Stimulated activated CD8-positive, alpha-beta memory T cell treated with anti-CD3 and anti-CD28 coated beads, Interleukin-12 subunit alpha, Interleukin-12 subunit beta, amount 100 ng/mL, for 4 hours (primary cell): ENCODE measurements at places on chromosomes 5 and 9.

- DNase-seq: no peak
Measured at GRCh38 chr9:33731625-33732024, 63.7 kb upstream of the PRSS3 start.

DNA sequence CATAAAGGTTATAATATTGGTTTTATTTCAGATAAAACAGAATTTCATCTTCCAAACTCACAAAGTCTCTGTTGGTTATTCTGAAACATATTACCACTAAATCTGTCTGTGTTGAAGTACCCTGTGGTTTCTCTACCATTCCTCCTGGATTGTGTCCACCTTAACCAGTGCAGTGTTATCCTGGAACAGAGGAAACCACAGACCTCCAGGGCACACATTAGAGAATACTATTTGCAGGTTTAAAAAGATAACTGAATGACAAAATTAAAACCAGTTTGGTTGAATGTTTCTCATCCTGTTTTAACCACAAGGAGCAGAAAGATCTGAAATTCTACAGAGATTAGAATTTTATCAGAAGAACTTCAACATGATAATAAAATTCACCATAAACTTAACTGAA, 251.8 kb downstream of the CWC27 start:
- no peak for DNase-seq

GRCh38 chr5:12023614-12024241, 119.5 kb upstream of the CTNND2 start:
- DNase-seq: no peak

DNA sequence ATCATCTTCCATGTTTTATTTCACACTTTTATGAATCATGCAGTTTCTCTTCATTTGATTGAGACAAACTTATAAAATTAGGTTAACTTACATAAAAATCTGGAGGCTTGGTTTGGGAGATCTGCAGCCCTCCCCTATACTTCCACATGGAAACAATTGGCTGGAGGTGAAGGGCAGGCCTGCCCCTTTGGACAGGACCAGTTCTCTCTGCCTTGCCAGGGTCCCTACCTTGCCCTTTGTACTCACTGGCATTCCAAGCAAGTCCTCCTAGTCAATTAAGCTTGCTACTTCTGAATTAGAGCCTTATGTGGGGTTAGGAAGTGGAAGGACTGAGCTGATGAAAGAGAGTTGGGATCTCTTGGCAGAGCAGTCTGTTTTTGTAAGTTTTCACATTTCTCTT, 257.3 kb downstream of the GAS1 start:
- no peak for DNase-seq

GRCh38 chr9:7088611-7089010, 330.8 kb downstream of the KDM4C start:
- DNase-seq: no peak

- DNase-seq: no peak
Measured at GRCh38 chr5:150166650-150167511, at the start of gene CDX1. Gene CDX1 (plus strand): TSS chr5:150166778. CDS start chr5:150166877, 99 bp downstream.
